HepG2 (cell line): ENCODE measurements at places on chromosomes 3 and 15. TPM values are rescaled to one million over a fixed set of nuclear protein-coding genes. Genes with fewer than 3 reads are reported as not detected.
A peak's percentile ranks its signal among the peaks of the same experiment; 100 is the strongest.

GRCh38 chr3:169911272-169911671 is at the start of gene SAMD7:
TSS of gene SAMD7 (plus strand) at chr3:169911572. CDS start at chr3:169919499, 7,927 bp downstream.
- no peak for DNase-seq

GRCh38 chr3:141738891-141739363 is 829 bp downstream of the RNF7 start:
- DNase-seq, result no peak

DNA sequence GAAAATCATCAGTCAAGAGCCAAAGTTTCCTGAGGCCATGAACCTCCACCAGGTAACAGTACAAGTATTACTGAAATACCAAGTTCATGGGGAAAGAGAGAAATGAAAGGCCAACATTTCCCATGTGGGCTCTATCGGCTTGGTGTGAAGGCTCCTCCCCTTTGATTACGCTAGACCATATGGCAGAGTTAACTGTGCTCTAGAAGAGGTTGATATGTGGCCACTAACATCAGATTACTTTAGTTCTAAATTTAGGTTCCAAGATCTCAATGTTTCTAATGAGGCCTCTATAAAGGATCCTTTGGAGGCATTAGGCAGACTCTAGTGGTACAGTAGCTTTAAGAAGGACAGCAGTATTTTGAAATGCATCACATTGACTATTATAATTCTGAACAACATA is 127.1 kb downstream of the SEMA6D start:
- DNase-seq, result no peak

- DNase-seq, result no peak
Measured at GRCh38 chr15:57566834-57567233, 24.9 kb upstream of the MYZAP start.

GRCh38 chr3:24598695-24599470 is 104.2 kb upstream of the THRB start:
- DNase-seq, result peak; percentile 42

DNA sequence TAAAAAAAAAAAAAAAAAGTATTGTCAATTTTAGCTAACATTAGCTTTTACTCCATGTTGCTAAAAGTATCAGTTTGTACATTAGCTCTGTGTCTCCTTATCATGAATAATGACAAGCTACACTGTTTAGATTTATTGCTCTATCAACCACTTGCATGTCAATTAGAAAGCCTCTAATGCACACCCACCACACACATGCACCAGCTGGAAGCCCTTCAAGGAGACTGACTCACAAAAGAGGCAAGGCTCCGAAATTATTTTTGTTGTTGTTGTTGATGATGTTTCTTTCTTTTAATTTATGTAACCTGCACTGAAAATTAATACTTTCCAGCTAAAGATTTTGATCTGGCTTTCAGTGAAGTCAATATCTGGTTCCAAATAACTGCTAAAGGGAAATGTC is 71.5 kb downstream of the ETFA start:
- no peak for DNase-seq

DNA sequence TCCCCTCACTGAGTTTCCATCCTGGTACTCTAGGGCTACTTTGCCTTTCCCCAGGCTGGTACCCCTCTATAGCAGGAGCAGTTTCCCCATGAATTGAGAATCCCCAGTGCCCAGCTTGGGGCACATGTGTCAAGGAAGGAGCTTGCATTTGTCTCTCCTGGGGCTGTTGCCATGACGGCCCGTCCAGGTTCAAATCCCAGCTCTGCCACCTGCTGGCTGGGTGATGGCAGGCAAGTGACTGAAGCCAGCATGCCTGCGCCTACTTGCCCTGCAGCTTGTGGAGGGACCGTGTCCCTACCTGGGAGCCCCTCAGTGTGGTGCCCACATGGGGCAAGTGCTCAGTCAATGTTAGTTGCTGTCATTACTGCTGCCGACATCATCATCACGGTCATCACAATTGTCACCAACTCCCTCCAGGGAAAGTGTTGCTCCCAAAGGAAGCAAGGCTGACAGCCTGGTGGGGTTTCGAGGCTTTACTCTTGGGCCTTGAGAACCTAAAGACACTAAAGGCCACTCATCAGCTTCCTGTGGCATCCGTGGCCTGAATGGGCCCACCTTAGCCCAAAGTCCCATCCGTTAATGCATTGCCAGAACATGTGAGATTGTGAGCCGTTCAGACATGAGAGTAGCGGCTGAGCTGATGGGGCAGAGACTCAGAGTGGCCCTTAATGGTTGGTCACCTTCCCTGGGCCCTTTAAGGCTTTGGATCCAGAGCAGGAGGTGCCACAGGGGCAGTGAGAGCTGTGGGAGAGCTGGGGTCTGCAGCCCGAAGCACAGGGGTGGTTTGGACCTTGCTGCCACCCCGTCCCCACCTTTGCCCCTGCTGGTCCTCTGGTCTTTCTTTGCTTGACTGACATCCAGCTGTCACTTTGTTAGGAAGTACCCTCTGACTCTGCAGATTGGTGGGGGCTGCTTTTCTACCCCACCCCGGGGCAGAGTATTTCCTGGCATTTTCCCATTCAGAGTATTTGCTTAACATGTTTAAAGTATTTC is 144.4 kb downstream of the DNAJB8 start:
- DNase-seq, result no peak

DNA sequence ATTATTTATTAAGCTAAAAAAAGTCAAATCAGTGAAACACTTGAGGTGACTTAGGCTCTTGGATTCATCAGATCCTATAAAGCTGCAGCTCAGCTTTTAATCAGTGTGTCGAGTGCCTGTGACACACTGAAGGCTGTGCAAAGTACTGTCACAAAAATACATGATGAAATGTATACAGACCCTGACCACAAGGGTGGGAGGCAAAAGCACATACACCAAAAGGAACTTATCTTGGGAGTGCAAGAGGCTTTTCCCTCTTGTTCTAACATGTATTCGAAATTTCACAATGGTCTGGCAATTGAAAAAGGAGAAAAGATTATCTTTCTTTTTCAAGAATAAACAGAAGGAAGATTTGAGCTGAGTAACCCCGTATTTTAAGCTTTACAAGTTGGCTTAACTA is 35.9 kb downstream of the VGLL4 start:
- DNase-seq, result peak; percentile 30

DNA sequence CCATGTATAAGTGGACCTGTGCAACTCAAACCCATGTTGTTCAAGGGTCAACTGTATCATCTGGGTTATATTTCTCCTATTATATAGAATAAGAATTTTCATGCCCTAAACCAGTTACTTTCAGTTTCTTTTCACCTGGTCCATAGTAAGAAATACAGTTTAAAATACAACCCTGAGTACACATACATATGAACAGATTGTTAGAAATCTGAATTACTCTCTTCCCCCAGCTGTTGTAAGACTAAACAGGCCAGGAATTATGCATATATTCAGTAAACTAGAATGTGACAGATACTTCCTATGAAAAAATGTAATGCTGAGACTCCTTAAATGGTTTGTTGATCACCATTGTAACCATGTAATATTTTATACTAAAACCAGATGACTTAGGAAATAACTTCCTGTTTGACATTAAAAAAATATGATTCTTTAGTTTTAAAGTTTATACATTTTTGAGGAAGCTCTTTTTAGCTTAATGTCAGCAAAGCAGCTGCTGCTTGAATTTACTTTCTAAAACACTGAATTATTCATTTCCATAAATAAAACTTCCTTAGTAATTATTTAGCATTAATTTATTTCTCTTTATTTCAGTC is 52.5 kb upstream of the ZCWPW2 start:
- DNase-seq, result no peak

GRCh38 chr3:122794779-122795673 is at the start of gene SLC49A4:
TSS of gene SLC49A4 (plus strand) at chr3:122795069. CDS start at chr3:122795193, 124 bp downstream.
- DNase-seq, result peak; percentile 65

The GP5 gene
- total RNA-seq, result not detected in 2 replicates

The FBXW12 gene
- total RNA-seq, result not detected in 2 replicates

The SHISA5 gene
- 74.3 and 91.4 TPM in 2 replicates for total RNA-seq

The EFCC1 gene
- total RNA-seq, result not detected in 2 replicates

The CA12 gene
- total RNA-seq, result 0.07 and 0.08 TPM in 2 replicates

The GOLGA8K gene
- total RNA-seq, result not detected in 2 replicates

The PRR20G gene
- not detected in 2 replicates for total RNA-seq

The ZNF502 gene
- not detected in 2 replicates for total RNA-seq
